ENCODE measurements at places on chromosomes 3 and 15.

- DNase-seq, result no peak
These were observed 77.6 kb downstream of the SSR3 start for GRCh38 chr3:156477323-156477722.

DNA sequence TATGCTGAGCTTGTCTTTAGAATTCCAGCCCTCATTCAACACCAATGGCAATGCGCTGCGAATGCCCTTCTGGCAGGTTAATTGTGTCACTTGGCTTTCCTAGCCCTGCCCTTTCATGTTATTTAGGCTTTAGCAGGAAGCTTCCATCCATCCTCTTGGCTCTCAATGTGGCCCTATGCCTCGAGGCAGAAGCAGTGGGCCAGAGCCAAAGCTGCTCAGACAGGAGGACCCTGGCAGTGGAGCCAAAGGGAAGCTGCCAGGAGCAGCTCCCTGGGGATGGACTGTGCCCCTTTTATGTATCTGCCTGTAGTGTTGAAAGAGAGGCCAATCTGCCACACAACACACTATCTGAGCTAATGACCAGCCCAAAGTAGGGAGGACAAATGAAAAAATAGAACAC, 376.4 kb downstream of the CTNNB1 start:
- no peak for DNase-seq

GRCh38 chr15:44265757-44266156, 22.8 kb upstream of the GOLM2 start:
- DNase-seq, result no peak

GRCh38 chr15:86875067-86875466, 795.4 kb downstream of the AGBL1 start:
- no peak for DNase-seq

GRCh38 chr3:132554437-132554836, 42.6 kb upstream of the ACKR4 start:
- no peak for DNase-seq

GRCh38 chr3:53850895-53851294, 4.5 kb downstream of the IL17RB start:
- no peak for DNase-seq

GRCh38 chr3:5376761-5377160, 189.3 kb downstream of the EDEM1 start:
- no peak for DNase-seq

All from NCI-H2171 treated with DMSO at 0.1 percent for 48 hours (cell line).